Activated T-cell treated with anti-CD3 and anti-CD28 coated beads, Interleukin-2, amount 50 U/mL, for 72 hours (primary cell): ENCODE measurements at places on chromosomes 2 and 18. TPM values are rescaled to one million over a fixed set of nuclear protein-coding genes. Genes with fewer than 3 reads are reported as not detected.
A peak's percentile ranks its signal among the peaks of the same experiment; 100 is the strongest.

The OBSL1 gene
- total RNA-seq, result 0.83 TPM

The GKN1 gene
- total RNA-seq, result not detected

The AKAIN1 gene
- not detected for total RNA-seq

The AGXT gene
- not detected for total RNA-seq

The FARP2 gene
- 30.2 TPM for total RNA-seq

The IL1R2 gene
- total RNA-seq, result 8.2 TPM

The MAP2 gene
- 0.31 TPM for total RNA-seq

DNA sequence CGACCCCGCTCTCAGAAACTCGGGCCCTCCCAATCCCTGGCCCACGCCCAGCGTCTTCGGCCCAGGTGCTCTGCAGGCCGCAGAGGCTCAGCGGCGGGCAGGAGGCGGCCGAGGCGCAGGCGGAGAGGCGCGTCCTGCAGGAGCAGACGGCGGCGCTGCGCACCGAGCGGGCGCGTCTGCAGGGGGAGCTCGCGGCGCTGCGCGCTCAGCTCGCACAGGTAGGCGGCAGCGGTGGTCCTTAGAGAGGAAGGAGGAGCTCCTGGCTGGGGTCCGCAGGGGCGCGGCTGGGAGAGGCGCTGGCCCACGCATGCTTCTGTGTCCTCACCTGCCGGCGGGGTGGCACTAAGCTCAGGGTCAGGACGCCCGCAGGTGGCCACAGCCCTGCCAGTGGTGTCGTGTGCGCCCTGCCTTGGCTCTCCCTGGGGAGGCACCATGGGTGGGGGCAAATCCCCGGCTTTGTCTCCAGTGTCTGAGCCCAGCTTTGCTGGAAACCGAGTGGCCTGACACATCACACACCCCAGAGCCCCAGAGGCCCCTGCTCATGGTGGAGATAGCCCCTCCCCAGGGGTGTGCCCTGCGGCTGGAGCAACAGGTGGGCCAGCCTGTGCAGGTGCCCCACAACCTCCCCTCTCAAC is 14.9 kb upstream of the SNED1 start:
- no peak overlapping the region for H3K4me3 ChIP-seq
- no peaks in the 10 kb centered on the region for H3K36me3 ChIP-seq
- no peaks in the 10 kb centered on the region for H3K27me3 ChIP-seq
- DNase-seq, result peak; percentile 40
- no peak overlapping the region for H3K27ac ChIP-seq
- H3K4me1 ChIP-seq, result no peaks in the 10 kb centered on the region

GRCh38 chr2:5467178-5467905 is 224.8 kb upstream of the SOX11 start:
- no peaks in the 10 kb centered on the region for H3K4me1 ChIP-seq
- no peak overlapping the region for H3K27ac ChIP-seq
- DNase-seq, result no peak

DNA sequence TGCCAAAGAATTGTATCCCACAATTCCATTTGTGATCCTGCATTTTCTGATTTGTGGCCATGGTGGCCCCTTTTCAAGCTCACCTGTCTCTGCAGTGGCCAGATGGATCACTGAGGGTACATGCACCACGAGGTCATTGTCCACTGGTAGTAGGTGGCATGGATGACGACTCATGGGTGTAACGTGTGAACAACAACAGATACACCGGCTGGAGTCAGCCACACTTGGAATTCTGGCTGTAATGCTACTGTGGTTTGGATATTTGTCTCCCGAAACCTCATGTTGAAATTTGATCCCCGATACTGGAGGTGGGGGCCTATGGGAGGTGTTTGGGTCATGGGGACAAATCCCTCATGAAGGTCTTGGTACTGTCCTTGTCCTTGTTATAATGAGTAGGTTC is 102.2 kb upstream of the TAF1B start:
- H3K27ac ChIP-seq, result no peak overlapping the region
- H3K4me1 ChIP-seq, result peaks cover 33% of the 10 kb centered on the region
- no peak overlapping the region for H3K4me3 ChIP-seq
- peaks cover 6% of the 10 kb centered on the region for H3K27me3 ChIP-seq

GRCh38 chr2:97712693-97713295 is 582 bp upstream of the ZAP70 start:
- no peaks in the 10 kb centered on the region for H3K27me3 ChIP-seq
- DNase-seq, result peak; percentile 53
- peaks cover 80% of the 10 kb centered on the region for H3K4me1 ChIP-seq
- peak overlapping the region; percentile 93 for H3K4me3 ChIP-seq

- no peak for DNase-seq
- H3K4me1 ChIP-seq, result no peaks in the 10 kb centered on the region
- peaks cover 5% of the 10 kb centered on the region for H3K36me3 ChIP-seq
- H3K4me3 ChIP-seq, result no peak overlapping the region
- no peak overlapping the region for H3K27ac ChIP-seq
These were observed 86.0 kb downstream of the CRACDL start for GRCh38 chr2:98850074-98850473.

DNA sequence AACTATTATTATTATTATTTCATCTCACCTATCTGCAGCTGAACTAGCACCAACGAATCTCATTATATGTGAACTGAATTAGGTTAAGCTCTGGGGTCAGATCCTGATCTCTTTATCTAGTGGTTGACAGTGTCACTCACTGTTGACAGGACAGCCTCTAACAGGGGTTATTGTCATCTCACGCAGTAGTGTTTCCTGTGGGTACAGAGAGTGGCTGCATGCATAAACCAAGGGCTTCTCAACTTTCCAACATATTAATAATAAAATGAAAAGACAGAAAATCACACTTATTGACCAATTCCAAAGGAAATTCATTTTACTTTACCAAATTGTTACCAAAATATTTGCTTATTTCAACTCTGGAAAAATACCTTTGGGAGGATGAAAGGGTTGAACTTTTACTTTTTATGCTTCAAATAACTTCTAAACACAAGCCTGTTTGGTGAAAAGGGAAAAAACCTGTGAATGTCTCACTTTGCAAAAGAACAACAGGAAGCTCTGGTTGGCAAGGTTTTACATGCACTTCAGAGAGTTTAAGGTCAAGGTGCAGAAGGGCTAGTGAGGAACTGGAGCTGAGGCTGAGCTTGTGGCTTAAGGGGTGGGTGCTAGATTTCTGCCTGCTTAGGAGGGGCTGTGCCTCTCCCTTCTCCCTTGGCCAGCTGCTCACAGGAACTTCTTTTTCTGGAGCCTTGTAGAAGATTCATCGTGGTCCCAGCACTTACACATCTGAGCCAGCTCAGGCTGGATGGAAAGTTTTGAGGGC is 72.6 kb downstream of the CTAGE1 start:
- H3K4me1 ChIP-seq, result peaks cover 39% of the 10 kb centered on the region
- H3K27me3 ChIP-seq, result peaks cover 34% of the 10 kb centered on the region
- H3K4me3 ChIP-seq, result peak overlapping the region; percentile 51
- H3K36me3 ChIP-seq, result no peaks in the 10 kb centered on the region
- peak; percentile 6 for DNase-seq

GRCh38 chr2:148726228-148726627 is 81.7 kb downstream of the EPC2 start:
- peaks cover 12% of the 10 kb centered on the region for H3K36me3 ChIP-seq
- DNase-seq, result no peak
- peak overlapping the region; percentile 24 for H3K27ac ChIP-seq
- H3K4me3 ChIP-seq, result peak overlapping the region; percentile 56

DNA sequence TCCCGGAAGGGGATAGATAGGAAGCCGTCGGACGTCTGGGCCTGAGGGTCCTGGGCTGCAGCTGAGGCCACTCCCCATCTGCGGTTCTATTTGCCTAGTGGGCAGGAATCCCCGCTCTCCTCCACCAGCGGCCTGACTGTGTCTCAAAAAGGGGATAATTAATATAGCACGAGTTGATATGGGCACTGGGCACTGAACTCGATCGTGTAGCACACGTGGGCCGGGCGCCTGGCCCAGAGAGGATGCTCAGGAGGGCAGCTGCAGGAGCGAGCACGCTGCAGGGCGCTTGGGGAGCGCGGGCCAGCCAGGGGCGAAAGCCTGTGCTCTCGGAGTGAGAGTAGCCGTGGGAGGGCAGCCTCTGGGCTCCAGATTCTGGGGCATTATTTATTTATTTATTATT is 8.8 kb upstream of the GBX2 start:
- no peak overlapping the region for H3K4me3 ChIP-seq
- no peak for DNase-seq
- no peak overlapping the region for H3K27ac ChIP-seq
- no peaks in the 10 kb centered on the region for H3K4me1 ChIP-seq

- no peaks in the 10 kb centered on the region for H3K4me1 ChIP-seq
- no peaks in the 10 kb centered on the region for H3K27me3 ChIP-seq
- H3K4me3 ChIP-seq, result no peak overlapping the region
- DNase-seq, result no peak
- H3K27ac ChIP-seq, result no peak overlapping the region
These were observed 248.1 kb downstream of the MEIS1 start for GRCh38 chr2:66683064-66683463.

- no peak overlapping the region for H3K4me3 ChIP-seq
- no peak for DNase-seq
- no peak overlapping the region for H3K27ac ChIP-seq
- H3K4me1 ChIP-seq, result peaks cover 27% of the 10 kb centered on the region
These were observed 12.7 kb upstream of the SELENOI start for GRCh38 chr2:26333293-26333692.

DNA sequence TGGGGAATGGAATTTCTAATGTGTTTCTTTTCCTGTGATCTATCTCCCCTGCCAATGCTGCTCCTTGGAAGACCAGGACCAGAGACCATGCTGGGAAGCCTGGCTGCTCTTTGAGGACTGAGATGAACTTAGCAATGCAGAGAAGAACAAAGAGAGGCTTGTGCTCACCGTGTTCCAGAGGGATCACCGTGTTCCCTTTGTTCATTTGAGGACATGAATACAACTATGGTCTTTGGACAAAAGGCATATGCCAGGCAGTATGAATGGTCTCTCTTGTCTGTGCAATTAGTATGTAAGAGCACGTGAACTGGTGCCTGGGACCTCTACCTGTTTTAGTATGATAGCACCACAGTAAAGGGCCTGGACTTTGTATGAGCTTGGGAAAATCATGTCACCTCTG is 139.9 kb downstream of the TDRD15 start:
- no peak overlapping the region for H3K27ac ChIP-seq
- no peaks in the 10 kb centered on the region for H3K36me3 ChIP-seq
- no peak for DNase-seq
- no peaks in the 10 kb centered on the region for H3K27me3 ChIP-seq
- no peak overlapping the region for H3K4me3 ChIP-seq

GRCh38 chr2:101806123-101806522 is 108.6 kb downstream of the MAP4K4 start:
- no peaks in the 10 kb centered on the region for H3K36me3 ChIP-seq
- H3K4me1 ChIP-seq, result peaks cover 36% of the 10 kb centered on the region
- no peak for DNase-seq
- peak overlapping the region; percentile 25 for H3K4me3 ChIP-seq
- H3K27ac ChIP-seq, result peak overlapping the region; percentile 33

- no peaks in the 10 kb centered on the region for H3K4me1 ChIP-seq
- H3K27me3 ChIP-seq, result peaks cover 5% of the 10 kb centered on the region
- no peak overlapping the region for H3K27ac ChIP-seq
- H3K4me3 ChIP-seq, result no peak overlapping the region
- peaks cover 5% of the 10 kb centered on the region for H3K36me3 ChIP-seq
- DNase-seq, result no peak
These were observed 142.3 kb upstream of the TANK start for GRCh38 chr2:161017780-161018470.

DNA sequence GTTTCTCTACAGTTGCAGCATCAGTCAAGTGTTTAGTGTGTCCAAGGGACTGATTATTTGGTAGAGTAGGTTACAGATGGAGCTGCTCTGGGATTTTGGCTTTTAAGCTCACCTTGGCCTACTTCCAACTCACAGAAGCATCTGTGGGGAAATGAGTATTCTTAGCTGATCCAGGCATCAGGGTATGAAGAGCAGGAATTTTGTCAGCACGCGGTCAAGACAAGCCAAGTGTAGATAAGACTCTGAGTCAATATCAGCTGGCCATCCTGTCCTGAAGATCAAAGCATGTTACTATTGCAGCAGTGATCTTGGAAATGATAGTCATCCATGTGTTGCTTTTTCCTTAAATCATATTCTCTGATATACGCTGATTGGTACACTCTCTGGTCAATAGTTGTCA is 24.4 kb downstream of the SERPINB4 start:
- H3K27me3 ChIP-seq, result no peaks in the 10 kb centered on the region
- no peak overlapping the region for H3K4me3 ChIP-seq
- no peak for DNase-seq
- no peaks in the 10 kb centered on the region for H3K4me1 ChIP-seq
- no peak overlapping the region for H3K27ac ChIP-seq

GRCh38 chr18:74288730-74289129 is 3.0 kb downstream of the CYB5A start:
- no peak overlapping the region for H3K27ac ChIP-seq
- DNase-seq, result no peak
- peaks cover 7% of the 10 kb centered on the region for H3K36me3 ChIP-seq
- H3K4me3 ChIP-seq, result no peak overlapping the region
- H3K4me1 ChIP-seq, result peaks cover 7% of the 10 kb centered on the region
- no peaks in the 10 kb centered on the region for H3K27me3 ChIP-seq

GRCh38 chr2:238905224-238905623 is 57.3 kb downstream of the TWIST2 start:
- no peaks in the 10 kb centered on the region for H3K36me3 ChIP-seq
- no peak for DNase-seq
- no peak overlapping the region for H3K4me3 ChIP-seq
- no peak overlapping the region for H3K27ac ChIP-seq
- no peaks in the 10 kb centered on the region for H3K4me1 ChIP-seq

DNA sequence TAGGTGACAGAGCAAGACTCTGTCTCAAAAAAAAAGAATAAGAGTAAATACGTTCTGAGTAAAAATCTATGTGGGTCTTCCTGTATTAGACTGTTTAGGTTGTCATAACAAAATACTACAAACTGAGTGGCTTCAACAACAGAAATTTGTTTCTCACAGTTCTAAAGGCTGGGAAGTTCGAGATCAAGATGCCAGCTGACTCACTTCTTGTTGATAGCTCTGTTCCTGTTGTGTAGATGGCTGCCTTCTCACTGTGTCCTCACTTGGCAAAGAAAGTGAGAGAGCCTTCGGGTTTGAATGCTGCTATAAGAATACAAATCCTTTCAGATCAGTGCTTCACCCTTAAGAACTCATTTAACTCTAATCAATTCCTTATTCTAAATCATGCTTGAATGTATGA is 430.0 kb upstream of the VWC2L start:
- H3K27ac ChIP-seq, result no peak overlapping the region
- no peak overlapping the region for H3K4me3 ChIP-seq
- H3K36me3 ChIP-seq, result no peaks in the 10 kb centered on the region
- H3K4me1 ChIP-seq, result no peaks in the 10 kb centered on the region

GRCh38 chr2:7265286-7265685 is 348.1 kb downstream of the RNF144A start:
- no peaks in the 10 kb centered on the region for H3K36me3 ChIP-seq
- peaks cover 10% of the 10 kb centered on the region for H3K27me3 ChIP-seq
- no peak for DNase-seq
- peaks cover 8% of the 10 kb centered on the region for H3K4me1 ChIP-seq
- H3K4me3 ChIP-seq, result no peak overlapping the region
- no peak overlapping the region for H3K27ac ChIP-seq

DNA sequence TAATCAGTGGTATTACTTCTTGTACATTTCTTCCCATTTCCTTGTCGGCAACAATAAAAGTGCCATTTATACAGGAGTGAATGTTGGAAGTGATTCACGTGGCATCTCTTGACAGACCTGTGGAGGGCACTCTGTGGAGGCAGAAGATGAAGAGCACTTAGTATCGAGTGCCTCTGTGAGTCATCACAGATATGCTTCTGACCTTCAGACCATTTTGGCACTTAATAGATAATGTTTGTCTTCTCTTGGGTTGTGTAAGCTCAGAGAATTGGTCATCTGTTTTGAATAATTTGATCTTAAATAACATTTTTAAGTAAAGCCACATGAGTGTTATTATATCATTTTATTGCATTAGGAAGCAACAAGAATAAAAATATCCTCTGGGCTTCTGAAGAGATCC is 305.5 kb downstream of the PTPRM start:
- no peaks in the 10 kb centered on the region for H3K4me1 ChIP-seq
- H3K4me3 ChIP-seq, result no peak overlapping the region
- no peaks in the 10 kb centered on the region for H3K27me3 ChIP-seq
- H3K27ac ChIP-seq, result no peak overlapping the region
- no peak for DNase-seq
- H3K36me3 ChIP-seq, result no peaks in the 10 kb centered on the region
